Stimulated activated CD4-positive, alpha-beta T cell treated with anti-CD3 and anti-CD28 coated beads, Interleukin-1b, Interleukin-23, amount 100 ng/mL, for 1 hour (primary cell): ENCODE measurements at places on chromosomes 1 and 21.

GRCh38 chr1:108584428-108584856, 24.5 kb downstream of the EEIG2 start:
- no peak for DNase-seq

DNA sequence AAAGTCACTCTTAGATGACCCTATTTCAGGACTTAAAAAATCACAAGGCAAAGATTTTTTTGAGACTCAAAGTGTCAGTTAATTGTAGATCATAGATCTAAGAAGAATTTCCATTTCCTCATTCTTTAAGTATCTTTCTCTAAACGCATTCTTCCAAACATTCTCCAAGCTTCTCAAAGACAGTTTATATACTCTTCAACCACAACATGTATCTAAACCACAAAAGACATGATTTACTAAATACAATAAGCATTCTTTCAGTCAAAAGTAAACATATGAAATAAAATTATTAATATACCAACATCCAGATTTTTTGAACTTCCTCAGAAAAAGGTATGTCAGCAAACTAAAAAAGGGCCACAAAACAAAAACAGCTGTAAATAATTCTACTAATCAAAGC, 24.4 kb downstream of the RC3H1 start:
- no peak for DNase-seq

GRCh38 chr1:54748094-54748835, 16.1 kb downstream of the PARS2 start:
- no peak for DNase-seq

- no peak for DNase-seq
These were observed 57.6 kb upstream of the SAMD11 start for GRCh38 chr1:866095-866494.

DNA sequence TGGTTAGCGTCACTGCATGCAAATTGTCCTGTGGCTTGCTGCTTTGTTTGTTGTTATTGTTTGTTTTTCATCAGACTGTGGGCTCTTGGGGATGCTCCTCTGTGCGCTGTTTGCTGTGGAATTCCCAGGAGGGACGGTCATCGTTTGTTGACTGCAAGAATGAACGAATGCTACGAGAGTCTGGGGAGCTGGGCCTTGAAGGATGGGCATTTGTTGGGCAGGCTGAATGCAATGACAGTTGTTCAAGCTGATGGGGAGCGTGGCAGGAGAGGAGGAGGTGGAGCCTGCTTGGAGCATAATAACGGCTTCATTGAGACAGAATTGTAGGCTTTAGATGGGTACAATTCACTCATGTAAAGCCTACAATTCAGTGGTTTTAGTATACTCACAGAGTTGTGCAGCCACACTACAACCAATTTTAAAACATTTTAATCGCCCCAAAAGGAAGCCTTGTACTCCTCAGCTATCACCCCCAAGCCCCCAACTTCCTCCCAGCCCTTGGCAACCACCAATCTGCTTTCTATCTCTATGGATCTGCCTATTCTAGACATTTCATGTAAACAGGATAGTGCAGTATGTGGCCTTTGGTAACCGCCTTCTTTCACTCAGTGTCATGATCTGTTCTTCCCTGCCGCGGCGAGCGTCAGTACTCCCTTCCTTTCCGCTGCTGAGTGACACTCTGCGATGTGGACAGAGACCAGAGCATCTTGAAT, 190.2 kb downstream of the CAMTA1 start:
- DNase-seq, result no peak
